Glutamatergic neuron (in vitro differentiated cells): ENCODE measurements at places on chromosomes 1 and 21. TPM values are rescaled to one million over a fixed set of nuclear protein-coding genes. Genes with fewer than 3 reads are reported as not detected.

CELSR2 gene
- 181 TPM for total RNA-seq

CFHR1 gene
- total RNA-seq, result not detected

GRCh38 chr1:225410036-225410435 is 17.8 kb downstream of the LBR start:
- DNase-seq, result no peak

DNA sequence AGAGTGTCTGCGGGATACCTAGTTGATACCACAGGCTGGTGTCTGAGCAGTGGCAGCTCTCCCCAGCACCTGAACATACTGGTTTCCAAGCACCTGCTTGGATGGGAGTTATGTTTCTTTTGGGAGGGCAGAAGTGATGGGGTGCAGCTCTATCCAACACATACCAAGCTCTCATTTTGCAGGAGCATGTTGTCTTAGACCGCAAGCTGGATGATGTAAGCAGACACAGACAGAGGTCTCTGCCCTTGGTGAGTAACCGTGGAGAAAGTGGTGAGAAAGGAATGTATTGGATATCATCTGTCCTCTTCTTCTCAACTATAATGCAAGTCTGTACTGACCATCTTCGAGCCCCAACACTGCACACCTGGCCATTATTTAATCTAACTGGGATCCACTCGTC is 37.4 kb downstream of the ZNF496 start:
- no peak for DNase-seq

- DNase-seq, result no peak
Observed at GRCh38 chr1:84206375-84206774, 62.3 kb downstream of the PRKACB start.
